ENCODE measurements at places on chromosomes 6 and 20.

DNA sequence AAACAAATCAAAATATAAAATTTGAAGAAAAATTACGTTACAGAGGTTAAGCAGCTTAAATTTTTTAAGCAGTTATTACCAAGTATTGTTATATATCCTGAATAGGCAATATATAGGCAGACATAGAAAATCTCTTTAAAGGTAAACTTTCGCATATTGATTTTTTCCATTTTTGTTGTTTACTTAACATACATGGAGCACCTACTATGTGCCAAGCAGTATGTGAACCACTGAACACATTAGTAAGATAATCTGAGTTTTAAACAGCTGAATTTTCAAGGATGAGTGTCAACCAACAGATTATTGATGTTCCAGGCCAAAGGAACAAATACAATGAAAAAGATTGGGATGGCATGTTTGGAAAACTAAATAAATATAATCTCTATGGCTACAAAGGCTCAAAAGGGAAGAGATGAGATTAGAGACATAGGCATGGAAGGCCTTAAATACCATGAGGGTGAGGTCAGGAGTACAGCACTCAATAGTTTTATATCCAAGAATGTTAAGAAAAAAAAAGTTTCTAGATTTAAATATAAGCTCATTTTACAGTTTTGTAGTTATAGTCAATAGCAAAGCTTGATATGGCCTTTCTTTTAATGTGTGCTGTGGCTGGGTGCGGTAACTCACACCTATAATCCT lies 277.5 kb downstream of the PTPRK start:
- DNase-seq: no peak

DNA sequence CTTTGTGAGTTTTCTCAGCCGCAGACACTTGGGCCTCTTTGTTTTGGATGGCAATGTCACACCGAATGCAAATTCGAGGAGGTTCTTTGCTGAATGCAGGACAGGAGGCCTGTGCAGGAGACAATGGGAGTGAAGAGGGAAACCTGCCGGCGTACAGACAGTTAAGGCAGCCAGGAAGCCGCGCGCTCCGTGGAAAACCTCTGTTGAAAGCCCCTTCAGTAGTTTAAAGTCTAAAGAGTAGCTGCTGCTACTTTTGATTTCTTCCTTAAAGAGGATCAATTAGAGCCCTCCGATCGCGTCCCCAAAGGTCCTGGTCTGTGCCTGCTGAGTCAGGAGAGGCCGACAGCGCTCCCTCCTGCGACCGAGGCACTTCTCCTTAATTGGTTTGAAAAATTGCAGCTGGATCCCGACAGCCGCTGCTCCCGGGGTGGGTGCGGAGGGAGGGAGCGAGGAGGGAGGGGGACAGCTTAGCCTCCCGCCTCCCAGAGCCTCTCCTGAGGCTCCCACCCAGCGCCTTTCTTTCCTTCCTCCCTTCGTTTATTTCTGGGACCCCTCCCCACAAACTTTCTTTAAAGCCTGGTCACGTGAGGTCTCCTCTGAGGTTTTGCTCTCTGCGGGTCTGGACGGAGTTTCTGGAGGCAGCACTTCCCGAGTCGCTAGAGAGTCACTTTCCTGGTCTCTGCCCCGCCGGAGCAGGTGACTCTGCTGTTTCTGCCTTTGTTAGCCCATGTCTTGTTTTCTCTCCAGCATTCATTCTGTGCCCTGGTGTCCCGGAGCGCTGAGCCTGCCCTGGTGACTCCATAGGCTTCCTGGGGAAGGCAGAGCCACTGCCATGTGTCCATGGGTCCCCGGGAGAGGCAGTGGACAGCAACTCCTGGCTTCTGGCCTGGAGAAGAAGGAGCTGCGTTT lies 22.3 kb upstream of the RPP40 start:
- DNase-seq: no peak

GRCh38 chr6:57432919-57433684 lies 115.7 kb downstream of the PRIM2 start:
- no peak for DNase-seq

DNA sequence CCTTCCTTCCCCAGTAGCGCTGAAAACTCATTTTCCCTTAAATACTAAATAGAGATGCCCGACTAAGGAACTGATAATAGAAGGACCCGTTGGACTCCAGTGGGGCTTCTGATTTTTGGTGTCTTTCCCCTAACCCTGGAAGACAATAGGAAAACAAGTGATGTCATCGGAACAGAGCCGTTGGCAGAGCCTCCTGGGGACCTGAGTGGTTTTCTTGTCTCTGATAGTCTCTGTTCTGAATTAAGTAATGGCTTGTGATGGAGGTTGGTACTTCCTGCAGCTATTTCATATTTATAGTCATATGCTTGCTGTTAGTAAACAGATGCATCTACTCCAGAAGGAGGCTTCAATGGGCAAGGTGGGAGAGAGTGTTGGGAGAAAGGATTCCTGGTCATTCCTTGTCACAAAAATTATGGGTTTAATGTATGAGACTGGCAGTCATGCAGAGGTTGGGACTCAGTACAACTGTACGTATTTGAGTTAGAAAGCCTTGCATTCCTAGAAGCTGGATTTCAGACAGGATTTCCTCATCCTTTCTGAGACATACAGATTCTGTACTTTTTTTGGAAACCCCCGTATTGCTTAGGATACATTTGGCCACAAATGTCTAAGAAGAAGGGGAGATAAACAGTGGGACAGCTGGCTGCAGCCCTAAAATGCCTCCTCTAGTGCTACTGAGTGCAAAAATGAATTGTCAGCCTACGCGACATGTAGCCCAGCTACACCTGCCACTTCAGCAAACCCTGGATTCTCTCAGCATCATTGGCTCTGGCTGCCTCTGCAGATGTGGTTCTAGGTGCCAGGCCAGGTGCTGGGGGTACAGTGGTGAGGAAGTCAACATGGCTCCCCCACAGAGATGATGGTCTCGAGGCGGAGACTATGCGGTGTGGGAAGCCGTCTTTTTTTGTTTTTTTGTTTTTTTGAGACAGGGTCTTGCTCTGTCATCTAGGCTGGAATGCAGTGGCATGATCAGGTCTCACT lies 38.1 kb downstream of the CDS2 start:
- no peak for DNase-seq

- DNase-seq: no peak
Observed at GRCh38 chr6:144219056-144219685, 66.0 kb upstream of the UTRN start.

- DNase-seq: no peak
Observed at GRCh38 chr20:45044084-45044573, 56.8 kb downstream of the KCNS1 start.
